PC-9 (cell line): ENCODE measurements at places on chromosomes 4 and X.

DNA sequence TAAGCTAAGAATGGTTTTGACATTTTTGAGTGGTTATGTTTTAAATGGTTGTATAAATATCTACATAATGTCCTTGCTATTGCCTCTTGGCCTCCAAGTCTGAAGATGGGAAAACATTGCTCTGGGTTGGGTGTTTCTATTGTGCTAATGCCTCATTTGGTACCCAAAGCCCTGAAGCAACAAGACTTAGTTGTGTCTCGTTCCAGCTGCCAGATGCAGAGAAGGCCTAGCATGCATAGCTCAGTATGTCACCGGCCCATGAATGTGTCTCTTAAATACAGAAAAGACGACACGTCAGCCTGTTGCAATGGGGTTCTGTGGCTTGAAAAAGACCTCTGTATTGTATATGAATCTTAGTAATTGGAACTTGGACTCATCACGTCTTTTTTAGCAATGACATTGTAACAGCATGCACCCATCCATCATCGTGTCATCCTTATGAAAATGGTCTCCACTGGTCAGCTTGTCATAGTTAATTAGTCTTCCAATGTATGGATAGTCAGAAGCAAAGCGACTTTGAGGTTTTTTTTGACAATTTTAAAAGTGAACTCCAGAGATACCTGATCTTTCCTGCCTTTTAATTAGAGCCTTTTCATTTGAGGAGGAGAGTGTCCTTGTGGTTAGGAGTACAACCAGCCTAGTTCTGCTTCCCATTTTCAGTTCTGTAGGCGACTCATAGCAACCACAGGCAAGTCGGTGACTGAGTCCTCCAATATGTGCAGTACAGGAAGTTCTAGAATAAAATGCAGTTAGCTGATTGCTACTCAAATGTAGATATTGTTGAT, 126.4 kb upstream of the GATB start:
- no peak for DNase-seq

- DNase-seq = no peak
Observed at GRCh38 chr4:181200076-181200475, 1043.1 kb upstream of the TENM3 start.

GRCh38 chrX:78653118-78653822, 5.9 kb downstream of the RTL3 start:
- DNase-seq = peak; percentile 29

DNA sequence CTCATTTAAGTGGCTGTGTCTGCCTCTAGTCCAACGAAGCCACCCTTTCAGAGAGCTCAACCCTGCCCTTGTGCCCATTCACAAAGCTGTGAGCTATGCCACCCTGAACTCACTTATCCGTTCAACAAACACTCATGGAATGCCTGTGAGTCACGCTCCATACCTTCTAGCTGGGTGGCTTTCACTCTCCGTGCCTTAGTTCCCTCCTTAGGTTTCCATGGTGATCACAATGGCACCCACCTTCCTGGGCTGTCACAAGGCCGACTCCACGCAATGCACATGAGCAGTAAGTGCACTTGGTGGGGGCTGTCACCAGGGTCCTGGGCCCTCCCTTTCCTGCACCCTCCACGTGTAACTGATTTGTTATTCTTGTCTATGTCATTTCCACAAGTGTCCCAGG, 37.2 kb upstream of the PPP2R2C start:
- DNase-seq = peak; percentile 51

DNA sequence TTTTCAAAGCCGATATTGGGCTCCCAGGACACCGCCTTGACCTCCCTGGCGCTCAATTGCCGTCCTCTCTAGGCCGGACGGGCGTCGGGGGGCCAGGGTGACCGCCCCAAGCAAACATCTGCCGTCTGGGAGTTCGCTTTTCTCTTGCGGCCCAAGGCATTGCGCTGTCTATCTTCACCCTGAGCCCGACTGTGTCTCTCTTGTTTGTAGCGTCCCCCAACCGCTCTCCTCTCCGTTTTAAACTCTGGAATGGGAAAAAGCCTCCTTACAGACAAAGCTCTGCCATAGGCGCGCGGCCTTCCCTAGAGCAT, 551 bp upstream of the ARX start:
- DNase-seq = no peak

DNA sequence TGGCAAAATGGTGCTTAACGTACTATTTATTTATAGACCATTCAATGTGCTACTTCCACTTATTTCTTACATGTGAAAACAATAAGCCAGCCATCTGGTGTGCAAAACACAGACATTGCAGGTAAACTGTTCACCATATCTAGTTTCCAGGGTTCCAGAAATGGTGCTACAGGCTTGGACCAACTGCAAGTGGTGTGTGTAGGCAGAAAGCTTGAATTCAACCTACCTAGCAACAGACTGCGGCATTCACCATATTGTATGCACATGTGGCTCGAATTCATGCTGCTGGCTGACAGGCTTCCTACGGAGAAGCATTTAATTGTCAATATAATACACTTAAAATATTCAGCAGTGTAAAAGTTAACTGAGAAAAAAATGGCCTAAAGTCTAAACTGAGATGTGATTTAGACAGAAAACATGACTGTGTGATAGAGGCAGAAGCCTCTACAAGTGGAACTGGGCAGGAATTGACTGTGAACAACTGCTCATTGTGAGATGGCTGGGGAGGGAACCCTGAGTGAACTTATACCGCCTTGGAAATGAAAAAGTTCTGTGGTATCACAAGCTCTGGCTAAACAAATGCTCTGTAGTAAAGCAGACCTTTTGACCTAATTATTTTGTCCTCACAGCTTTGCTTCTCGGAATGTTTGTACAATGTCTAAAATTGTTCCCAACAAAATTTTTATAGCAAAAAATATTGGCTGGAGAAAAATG, 434.7 kb downstream of the GRIA2 start:
- DNase-seq = no peak

DNA sequence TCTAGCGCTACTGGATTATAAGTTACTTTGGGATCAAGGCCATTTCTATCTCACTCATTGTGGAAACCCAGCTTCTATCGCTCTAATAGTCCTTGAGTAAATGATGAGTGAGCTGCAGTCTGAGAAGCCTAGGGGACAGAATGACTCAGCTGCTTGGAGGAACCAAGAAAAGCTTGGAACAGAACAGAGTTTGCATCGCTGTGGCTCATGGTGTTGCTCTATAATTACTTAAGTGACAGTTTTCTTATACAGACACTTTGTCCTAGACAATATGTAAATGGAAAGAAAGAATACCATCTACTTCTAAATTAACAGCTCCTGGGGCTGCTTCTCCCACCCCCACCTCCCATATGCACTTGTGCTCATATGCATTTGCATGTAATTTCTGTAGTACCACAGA, 156.9 kb downstream of the SLIT2 start:
- DNase-seq = no peak

DNA sequence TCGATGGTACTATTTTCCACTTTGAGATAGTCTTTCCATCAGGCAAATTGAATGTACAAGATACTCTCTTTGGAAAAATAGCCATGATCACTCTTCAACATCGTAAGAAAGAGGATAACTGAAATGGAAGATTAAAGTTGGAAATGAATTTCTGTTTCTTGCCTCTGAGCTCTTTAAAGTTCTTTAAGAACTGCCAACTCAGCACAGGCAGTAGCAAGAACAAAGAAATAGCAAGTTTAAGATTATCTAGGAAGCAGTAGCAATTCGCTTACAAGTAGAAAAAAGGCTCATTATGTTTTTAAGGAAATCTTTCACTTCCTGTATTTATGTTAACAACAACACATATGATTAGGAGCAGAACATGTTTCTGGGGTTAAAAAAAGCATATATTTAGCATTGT, 127.6 kb downstream of the CDS1 start:
- no peak for DNase-seq

DNA sequence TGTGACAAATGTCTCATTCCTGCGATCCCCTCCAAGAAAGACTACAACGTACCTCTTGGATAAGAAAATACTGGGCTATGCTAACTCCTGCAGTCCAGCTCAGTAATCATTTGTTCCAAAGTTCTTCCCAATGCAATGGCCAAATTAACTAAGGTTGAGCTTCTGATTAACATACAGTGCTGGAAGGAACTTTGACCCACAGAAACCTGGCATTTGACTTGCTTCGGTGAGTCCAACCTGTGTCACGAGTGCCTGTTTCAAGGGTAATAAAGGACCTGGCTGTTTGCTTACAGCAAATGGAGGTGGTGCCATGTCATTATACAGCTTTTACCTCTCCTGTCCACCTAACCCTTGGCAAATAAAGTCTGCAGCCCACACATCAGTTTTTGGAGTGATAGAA, 83.2 kb downstream of the RBM47 start:
- no peak for DNase-seq

- DNase-seq = peak; percentile 50
Observed at GRCh38 chr4:10061650-10062415, 40.5 kb upstream of the SLC2A9 start.

GRCh38 chr4:176761872-176762271, 30.9 kb downstream of the VEGFC start:
- no peak for DNase-seq

GRCh38 chr4:125323654-125324053, 8.9 kb downstream of the FAT4 start:
- DNase-seq = peak; percentile 50

GRCh38 chrX:3576886-3577501, 136.5 kb downstream of the PRKX start:
- DNase-seq = no peak

GRCh38 chrX:1661922-1662221, 47.0 kb downstream of the ASMT start:
- DNase-seq = no peak

GRCh38 chr4:89468602-89469001, 161.0 kb upstream of the GPRIN3 start:
- no peak for DNase-seq

- no peak for DNase-seq
Observed at GRCh38 chr4:100100985-100101384, 89.3 kb downstream of the DDIT4L start.

DNA sequence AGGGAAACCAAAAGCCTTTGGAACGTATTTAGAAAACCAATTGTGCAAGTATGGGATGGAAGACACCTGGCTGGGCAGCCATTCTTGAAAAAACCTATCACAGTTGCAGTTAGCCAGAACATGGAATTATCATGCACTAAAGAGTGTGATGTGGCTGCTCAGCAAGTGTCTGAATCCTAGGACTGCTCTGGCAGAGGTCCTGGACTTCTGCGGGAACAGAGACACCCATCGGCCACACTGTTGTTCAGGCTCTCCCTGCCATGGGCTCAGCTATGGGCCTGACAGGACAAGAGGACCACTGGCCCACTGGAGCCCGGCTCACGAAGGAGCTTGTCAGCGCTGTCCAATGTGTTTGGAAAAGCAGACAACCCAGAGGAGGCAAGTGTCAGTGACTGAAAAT, 115.7 kb upstream of the GPC4 start:
- DNase-seq = no peak

- no peak for DNase-seq
Observed at GRCh38 chr4:133188433-133189146, 39.5 kb downstream of the PCDH10 start.

- DNase-seq = no peak
Observed at GRCh38 chr4:100694467-100694866, 176.6 kb upstream of the EMCN start.

DNA sequence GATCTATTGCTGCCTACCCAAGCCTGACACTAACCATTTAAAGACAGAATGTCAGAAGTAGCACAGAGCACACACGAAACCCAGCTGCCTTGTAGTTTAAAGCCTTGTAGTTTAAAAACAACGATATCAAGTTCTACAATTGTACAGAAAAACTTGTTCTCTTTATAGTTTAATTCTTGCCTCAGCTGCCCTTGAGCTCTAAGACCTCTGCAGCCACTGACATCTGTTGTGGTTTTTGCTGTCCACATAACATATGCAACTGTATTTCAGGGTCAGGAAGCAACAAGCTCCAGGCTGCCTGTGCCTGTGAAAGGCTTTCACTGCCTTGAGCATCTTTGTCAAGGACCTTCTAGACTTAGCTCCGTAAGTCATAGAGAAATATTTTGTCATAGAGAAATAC, 227.2 kb downstream of the SPCS3 start:
- DNase-seq = no peak

GRCh38 chrX:111483881-111484280, 27.6 kb upstream of the SERTM2 start:
- no peak for DNase-seq

DNA sequence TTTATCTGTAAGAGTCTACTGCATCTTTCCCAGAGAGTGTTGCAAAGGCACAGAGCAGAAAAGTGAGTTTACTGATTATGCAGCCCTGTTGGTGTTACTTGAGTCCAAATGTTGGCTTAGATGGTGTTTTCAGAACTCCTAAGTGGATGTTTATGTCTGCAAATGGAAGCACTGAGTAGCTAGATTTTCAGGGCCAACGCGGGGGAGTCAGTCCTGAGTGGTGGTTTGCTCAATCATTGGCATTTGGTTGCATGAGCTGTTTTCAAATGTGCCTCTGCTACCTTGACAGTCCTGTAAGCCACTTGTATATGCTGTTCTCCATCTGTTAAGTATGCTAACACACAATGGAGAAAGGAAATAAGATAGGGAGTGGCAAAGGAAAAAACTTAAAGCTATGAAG, 45.4 kb downstream of the MAMLD1 start:
- no peak for DNase-seq

DNA sequence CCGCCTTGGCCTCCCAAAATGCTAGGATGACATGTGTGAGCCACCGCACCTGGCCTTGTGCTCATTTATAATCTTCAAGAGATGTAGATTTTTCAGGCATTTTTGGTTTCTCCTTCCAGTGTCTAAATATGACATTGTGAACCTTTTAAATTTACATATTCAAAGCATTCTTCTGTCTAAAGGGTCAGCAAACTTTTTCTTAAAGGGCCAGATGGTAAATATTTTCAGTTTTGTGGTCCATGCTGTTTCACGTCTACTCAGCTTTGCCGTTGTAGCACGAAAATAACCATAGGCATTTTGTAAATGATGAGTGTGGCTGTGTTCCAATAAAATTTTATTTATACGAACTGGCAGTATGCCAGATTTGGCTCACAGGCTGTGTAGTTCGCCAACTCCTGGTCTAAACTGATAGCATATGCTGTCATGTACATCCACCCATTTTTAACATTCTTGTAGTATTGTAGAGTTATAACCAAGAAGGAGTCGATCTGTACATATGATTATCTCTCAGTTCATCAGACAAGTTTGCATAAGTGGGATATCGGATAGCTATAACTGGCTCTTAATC, 12.7 kb upstream of the GCNA start:
- no peak for DNase-seq

DNA sequence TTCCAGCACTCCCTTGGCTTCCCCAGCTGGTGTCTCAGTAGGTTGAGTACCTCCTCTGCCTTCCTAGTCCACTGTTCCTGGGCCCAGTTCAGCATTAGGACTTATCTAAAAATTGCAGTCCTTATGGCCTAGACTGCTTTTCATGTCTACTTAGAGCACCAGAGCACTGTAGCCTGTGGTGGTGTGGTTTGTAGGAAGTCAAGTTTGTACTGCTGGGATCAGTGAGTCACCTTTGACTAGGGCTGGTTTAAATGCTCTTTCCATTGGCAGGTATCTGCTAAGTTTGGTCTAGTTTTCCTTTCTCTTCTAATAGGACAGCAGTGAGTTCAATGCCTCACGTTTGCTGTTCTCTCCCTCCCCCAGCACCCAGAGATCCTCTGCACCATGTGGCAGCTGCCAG, 233.6 kb upstream of the WDFY3 start:
- no peak for DNase-seq

- no peak for DNase-seq
Observed at GRCh38 chrX:10926891-10927290, 184.2 kb upstream of the HCCS start.

- DNase-seq = no peak
Observed at GRCh38 chr4:122946142-122946541, 23.7 kb upstream of the NUDT6 start.

GRCh38 chr4:35175487-35175886, 1068.8 kb downstream of the ARAP2 start:
- DNase-seq = no peak

GRCh38 chr4:184362396-184362795, 112.0 kb downstream of the IRF2 start:
- no peak for DNase-seq

- DNase-seq = no peak
Observed at GRCh38 chrX:121103381-121103780, 56.0 kb downstream of the GLUD2 start.
